Midbrain (tissue), 1 donor: ENCODE measurements at places on chromosomes 12 and 14.

DNA sequence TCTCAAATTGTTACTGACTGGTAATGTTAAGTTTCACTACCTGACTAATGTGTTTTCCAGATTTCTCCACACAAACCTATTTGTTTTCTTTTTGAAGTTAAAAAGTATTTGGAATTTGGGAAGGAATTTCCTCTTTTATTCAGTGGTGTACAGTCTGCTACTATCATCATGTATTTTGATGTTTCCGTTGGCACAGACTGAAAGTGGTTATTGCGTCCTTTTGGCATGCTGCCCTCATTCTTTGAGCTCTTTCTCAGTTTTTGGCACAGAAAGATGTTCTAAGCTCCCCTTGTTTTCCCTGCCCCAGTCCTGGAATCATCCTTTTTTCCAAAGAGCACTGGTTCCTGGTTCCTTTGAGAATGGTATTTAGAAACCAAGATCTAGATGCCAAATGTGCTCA, 31.4 kb upstream of the RTRAF start:
- DNase-seq, result no peak

DNA sequence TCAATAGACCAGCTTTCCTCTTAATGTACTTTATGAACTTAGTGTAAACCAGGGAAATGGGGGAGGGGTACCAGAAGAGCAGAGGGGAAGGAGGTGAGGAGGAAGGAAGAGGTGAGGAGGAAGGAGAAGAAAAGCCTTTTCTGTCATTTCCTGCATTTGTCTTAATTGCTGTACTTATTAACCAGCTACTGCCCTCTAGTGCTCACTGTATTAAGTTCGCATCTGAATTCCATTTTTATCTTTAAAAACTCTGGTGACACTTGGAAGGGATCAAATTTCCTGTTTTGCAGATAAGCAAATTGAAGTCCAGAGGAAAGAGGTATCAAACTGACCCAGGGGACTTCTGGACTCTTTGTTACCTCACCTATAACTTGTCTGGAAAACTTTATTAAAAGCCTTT, 22.2 kb downstream of the MANSC1 start:
- peak; percentile 63 for DNase-seq

DNA sequence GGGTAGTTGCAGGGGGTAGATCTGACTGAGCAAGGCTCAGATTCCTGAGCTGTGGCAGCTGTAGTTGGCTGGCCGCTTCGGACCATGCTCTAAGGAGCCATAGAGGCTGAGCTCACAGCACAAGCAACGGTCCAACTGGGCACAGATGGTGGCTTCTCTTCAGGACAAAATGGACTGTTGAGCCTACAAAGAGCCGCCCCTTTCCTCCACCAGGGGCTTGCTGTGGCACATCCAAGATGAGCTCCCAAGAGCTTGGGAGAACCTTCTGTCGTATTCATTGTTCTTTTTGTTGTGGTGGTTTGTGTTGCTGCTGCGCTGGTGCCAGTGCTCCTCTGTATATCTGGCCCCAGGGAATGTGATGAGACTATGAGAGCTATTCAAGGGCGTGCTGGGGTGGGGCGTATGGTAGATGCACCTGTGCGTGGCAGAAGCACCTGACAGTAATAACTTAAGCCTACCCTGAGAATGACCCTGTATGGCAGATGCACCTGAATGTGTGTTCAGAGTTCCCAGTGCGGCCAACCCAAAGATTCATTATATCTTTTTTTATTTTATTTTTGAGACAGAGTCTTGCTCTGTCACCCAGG, 17.8 kb upstream of the LGALS3 start:
- no peak for DNase-seq

DNA sequence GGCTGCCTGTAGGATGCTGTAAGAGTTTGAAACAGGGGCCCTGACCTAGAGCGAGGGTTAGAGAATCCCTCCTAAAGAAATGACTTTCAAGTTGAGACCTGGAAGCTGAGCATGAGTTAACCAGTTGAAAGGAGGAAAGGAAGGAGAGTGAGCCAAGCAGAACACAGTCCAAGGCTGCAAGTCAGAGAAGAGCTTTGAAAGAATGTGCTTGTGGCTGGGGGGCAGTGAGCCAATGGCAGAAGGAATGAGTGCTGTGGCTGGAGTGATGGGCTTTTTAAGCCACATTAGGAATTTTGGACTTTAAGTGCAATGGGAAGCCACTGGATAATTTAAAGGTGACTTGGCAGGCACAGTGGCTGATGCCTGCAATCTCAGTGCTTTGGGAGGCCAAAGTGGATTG, 18.1 kb downstream of the CDKN1B start:
- DNase-seq, result no peak

- DNase-seq, result no peak
Measured at GRCh38 chr14:36505892-36506731, 13.9 kb downstream of the NKX2-1 start.

DNA sequence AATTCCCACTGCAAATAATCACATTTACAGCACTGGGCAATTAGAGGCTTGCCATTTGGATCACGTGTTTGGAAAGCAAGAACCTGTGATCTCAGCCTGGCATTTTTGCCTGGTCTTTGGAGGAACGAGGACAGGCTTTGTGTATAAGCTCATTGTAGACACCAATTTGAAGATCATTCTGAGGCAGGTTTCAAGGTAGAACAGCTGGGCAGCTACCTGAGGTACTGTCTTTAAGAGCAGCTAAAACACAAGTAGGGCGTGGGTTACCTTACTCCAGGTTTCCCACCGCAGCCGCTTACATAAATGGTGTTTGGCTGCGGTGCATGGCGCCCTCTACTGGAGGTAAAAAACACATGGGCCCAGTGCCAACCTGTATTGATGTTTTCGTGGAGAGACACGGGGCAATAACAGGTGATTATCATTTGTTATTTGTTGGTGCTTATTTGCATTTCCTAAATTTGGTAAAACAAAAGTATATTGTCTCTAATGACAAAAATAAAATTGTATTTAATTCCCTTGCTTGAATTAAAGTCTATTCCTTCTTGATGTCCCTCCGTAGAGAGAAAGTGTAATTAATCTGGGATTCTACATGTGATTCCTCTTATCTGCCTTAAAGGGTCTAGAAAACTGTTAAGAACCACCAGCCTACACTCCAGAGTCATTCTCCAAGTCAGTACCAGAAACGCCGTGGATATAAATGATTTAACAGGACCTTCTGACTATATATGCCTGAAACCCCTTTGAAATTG, 69.7 kb downstream of the SVOP start:
- DNase-seq, result peak; percentile 82

GRCh38 chr12:7068994-7069346, 8.5 kb downstream of the C1S start:
- no peak for DNase-seq

- DNase-seq, result no peak
Measured at GRCh38 chr14:39203659-39204606, 28.9 kb downstream of the PNN start.

DNA sequence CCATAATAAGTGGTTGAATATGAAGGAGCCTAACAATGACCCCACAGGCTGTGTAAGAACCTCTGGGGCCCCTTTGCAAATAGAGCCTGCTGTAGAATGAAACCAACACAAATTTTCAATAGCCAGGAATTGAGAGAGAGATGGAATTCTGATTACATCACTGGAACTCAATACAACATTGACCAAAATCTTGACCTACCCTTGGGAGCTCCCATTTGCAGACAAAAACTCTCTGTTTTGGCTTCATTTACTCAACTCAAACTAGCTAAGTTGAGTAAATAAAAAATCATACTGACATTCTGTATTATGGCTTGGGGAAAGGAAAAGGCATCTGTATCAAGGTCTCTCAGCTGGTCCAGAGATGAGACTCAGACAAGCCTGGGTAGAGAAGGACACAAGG, 91.0 kb downstream of the TBX3 start:
- no peak for DNase-seq
